Activated B cell treated with CpG ODN at 0.5 μM for 24 hours (primary cell): ENCODE measurements at places on chromosomes 6 and 20. TPM values are rescaled to one million over a fixed set of nuclear protein-coding genes. Genes with fewer than 3 reads are reported as not detected.

DNA sequence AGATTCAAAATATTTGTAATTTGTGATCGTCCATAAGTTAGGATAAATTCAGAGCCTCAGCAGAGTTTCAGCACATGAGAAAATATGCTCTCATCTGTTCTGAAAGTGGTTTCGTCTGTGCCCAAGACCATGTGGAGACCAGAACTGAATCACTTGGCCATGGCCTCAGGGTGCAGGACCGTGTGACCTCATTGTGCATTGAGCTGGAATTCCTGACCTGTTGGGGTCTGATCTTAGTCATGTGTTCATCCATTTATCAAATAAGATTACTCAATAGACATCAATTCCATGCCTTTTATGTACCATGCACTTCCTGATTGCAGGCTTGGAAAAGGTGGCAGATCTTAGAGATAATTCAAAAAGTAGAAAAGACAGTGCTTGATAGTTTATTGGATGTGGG lies 680.5 kb downstream of the QKI start:
- no peak for DNase-seq

GRCh38 chr6:34810936-34811632 lies 19.2 kb downstream of the BLTP3A start:
- no peak for DNase-seq

DNA sequence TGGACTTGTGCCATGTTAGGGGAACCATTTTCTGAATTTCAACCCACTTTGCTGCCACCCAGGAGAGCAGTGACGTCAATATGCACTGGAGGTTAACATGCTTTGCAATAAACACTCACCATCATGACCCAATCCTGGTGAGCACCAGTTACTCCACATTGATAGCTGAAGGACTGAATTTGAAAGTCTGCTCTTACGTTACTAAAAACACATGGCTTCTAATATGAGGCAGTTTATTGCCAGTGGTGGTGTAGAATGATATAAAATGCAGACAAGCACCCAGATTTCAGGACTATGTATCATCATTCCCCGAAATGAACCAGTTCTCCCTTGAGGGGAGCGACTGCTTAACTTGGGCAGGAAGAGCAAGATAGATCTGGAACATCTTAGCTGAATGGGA lies 23.8 kb downstream of the RFPL4B start:
- no peak for DNase-seq

DNA sequence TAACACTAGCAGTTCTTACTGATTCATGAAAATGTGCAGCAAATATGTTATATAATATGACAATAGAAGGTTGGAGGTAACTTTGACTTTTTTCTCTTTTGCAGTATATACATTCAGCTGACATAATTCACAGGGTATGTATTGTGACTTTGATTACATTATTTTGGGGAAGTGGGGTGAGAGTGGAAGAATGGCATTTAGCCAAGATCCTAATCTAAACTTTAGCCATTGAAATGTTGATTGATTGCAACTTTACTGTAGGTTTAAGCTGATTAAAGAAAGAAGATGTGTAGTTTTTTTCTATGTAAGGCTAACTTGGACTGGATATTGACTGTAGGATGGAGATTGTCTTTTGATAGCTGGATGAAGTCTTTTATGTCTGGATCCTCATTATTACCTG lies 46.0 kb downstream of the MAPK14 start:
- no peak for DNase-seq

DNA sequence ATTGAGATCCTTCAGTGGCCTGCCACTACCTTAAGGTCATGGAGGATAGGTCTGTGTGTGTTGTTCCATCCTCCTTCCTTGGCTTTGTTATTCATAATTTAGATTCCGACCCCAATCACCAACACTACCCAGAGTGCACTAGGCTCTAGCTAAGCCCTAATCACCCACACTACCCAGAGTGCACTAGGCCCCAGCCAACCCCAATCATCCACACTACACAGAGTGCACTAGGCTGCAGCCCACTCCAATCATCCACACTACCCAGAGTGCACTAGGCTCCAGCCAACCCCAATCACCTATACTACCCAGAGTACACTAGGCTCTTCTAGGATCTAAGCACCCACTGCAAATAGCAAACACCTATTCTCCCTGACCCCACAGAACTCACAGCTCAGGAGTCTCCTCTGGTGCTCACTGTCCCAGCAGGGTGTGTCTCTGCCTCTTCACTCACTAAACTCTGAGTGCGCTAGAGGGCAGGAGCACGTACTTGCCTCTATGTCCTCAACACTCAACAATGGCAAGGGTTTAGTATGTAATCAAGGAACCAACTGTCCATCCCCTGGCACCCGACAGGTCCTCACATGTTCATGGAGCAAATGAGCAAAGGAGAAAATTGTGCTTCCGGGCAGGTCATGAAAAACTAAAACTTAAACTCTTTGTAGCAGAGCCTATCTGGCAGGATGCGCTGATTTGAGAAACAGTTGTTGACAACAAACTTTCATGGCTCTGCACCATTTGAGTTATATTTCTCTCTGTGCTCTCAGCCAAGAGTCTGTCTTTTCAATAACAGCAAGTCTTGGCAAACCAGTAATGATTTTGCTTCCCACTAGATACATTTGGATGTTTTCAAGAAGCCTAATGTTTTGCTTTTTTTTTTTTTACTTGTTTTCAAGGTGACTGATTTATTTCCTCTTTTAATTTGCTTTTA lies 54.3 kb downstream of the SLC22A23 start:
- no peak for DNase-seq

DNA sequence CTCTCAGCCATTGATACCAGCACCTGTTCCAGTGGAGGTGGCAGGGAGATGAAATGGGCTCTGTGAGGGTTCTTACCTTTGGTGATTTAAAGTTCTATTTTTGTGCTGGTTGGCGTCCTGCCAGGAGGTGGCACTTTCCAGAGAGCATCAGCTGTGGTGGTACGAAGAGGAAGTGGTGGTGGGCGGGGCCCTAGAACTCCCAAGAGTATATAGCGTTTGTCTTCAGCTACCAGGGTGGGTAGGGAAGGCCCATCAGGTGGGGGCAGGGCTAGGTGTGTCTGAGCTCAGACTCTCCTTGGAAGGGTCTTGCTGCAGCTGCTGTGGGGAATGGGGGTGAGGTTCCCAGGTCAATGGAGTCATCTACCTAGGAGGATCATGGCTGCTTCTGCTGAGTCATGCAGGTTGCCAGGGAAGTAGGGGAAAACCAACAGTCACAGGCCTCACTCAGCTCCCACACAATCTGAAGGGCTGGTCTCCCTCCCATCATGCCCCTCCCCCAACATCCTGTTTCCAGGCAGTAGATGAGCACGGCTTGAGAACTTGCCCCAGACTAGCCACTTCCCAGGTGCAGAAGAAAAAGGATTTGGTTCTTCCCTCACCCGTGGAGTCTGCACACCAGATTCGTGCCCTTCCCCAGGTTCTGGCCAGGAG lies 46.6 kb downstream of the MOXD1 start:
- peak; percentile 80 for DNase-seq

The ID1 gene
- total RNA-seq, result 0.20 and 0.60 TPM in 2 replicates

DNA sequence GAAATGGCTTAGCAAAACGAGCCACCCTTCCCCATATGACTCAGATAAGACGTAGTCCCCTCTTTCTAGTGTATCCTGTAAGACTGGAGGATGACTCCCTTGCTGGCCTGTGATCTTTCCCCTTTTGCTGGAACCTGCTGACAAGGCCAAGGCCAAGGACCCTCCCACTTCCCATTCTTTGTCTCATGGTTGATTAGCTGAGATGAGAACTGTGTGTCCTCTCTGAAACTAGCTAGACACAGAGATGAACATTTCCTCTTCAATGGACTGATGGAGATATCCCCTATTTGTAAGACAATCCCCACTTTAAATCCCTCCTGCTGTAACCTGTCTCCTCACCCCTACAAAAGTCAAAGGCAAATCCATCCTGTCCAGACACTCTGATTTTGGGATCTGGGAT lies 33.4 kb upstream of the SCRT2 start:
- no peak for DNase-seq

- DNase-seq, result no peak
These were observed 310.3 kb downstream of the CDH26 start for GRCh38 chr20:60268491-60268890.

GRCh38 chr20:25014816-25015215 lies 22.3 kb upstream of the APMAP start:
- DNase-seq, result no peak

DNA sequence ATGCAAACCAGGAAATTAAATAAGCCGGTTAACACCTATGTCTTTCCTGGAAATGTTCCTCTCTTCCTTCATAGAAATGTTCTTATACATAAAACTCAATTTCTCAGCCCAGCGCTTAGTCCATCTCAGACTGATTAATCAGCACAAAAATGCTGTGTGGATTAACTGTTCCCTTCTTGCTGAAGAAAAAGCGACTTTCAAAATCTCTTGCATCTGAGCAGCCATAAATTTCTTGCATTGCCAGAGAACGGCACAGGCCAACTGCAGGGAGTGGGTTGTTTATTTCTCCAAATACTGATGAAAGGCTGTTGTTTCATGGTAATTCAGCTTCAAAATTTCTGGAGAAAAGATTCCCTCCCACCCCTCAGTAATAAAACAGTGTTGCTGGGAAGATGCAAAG lies 517.6 kb downstream of the BTBD3 start:
- no peak for DNase-seq

DNA sequence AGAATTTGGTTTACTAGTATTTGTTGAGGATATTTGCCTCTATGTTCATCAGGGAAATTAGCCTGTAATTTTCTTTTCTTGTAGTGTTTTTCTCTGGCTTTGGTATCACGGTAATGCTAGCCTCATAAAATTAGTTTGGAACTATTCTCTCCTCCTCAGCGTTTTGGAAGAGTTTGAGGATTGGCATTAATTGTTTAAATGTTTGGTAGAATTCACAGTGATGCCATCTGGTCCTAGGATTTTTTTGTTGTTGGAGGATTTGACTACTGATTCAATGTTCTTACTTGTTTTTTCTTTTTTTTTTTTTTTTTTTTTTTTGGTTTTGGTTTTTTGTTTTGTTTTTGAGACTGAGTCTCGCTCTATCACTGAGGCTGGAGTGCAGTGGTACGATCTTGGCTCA lies 156.2 kb upstream of the BTBD3 start:
- no peak for DNase-seq

The ZC2HC1B gene
- total RNA-seq, result 1.5 and 2.3 TPM in 2 replicates

The PBOV1 gene
- not detected in 2 replicates for total RNA-seq

- no peak for DNase-seq
These were observed 1.0 kb downstream of the NSFL1C start for GRCh38 chr20:1465470-1466210.

DNA sequence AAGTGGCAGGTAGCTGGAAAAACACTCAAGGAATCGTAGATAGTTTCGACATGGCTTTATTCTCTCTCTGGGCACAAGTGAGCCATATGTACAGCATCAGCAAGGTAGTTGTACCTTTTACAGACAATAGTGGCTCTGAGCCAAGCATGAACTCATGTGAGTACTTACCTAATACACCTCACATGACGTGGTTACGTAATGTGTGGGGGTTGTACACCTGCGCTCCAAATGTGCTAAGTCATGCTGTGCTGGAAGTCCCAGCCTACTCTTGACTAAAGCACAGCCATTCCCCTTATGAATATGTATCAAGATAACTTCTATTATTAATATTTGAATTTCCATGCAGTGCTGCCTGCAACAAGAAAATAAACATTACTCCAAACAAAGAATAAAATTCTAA lies 78.8 kb upstream of the HMGN3 start:
- no peak for DNase-seq

- no peak for DNase-seq
These were observed 229.9 kb downstream of the TBXT start for GRCh38 chr6:165937564-165938358.

- DNase-seq, result no peak
These were observed 14.0 kb upstream of the LRRN4 start for GRCh38 chr20:6067763-6068318.

DNA sequence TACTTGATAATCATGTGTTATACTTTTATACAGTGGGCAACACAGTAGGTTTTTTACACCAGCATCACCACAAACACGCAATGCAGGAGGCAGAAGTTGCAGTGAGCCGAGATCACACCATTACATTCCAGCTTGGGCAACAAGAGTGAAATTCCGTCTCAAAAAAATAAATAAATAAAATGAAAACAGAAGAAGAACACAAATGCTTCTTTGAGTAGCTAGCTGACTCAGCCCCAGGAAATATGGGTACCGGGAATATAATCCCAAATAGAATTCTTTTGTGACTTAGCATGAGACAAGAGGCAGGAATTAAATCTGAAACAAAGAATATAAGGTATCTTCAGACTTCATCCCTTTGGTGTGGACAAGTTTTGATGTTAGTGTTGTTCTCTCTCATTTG lies 164.2 kb upstream of the ATXN1 start:
- DNase-seq, result no peak

DNA sequence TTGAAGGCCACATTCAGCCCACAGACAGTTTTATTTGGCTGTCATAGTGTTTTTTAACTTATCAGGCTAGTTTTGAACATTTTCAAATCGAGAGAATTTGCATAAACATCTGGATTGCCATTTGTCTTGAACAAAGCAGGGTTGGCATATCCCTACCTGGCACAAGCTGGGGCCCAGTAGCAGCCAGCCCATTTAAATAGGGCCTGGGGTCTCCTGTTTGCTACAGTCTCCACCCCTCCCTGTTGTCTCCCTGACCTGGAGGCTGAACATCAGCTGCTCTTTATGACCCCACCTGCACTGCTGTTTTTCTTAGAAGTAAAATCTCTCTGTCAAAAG lies 10.5 kb downstream of the BCAS4 start:
- DNase-seq, result no peak

DNA sequence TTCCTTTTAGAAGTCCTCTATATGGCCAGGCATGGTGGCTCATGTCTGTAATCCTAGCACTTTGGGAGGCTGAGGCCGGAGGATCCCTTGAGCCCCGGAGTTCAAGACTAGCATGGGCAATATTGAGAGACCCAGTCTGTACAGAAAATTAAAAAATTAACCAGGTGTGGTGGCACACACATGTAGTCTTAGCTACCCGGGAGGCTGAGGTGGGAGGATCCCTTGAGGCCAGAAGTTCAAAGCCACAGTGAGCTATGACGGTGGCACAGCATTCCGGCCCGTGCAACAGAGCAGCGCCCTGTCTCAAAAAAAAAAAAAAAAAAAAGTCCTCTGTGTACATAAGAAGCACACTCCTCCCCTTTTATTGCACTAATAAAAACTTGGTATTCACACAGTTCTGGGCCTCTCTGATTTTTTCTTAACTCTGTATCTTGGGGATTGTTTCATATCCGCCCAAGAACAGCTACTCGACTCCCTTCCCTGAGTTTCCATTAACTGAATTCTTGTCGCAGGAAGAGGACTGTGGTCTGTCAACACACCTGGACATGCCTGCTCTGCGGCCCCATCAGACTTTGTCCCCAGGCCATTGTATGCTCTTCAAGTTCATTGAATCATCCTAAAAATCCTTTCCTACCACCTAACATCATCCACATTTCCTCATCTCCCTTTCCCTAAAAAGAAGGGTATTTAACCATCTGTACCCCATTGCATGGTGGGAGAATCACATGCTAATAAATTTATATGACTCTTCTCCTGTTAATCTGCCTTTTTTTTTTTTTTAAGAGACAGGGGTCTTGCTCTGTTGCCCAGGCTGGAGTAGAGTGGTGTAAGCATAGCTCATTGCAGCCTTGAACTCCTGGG lies 25.9 kb upstream of the PPP1R3G start:
- no peak for DNase-seq

- DNase-seq, result no peak
These were observed 15.2 kb upstream of the LIN28B start for GRCh38 chr6:104941729-104942091.

- DNase-seq, result no peak
These were observed 42.9 kb downstream of the BCAS4 start for GRCh38 chr20:50837532-50838321.

The TXLNB gene
- total RNA-seq, result 1.9 and 2.4 TPM in 2 replicates

The VSX1 gene
- total RNA-seq, result not detected in 2 replicates
